Amniotic stem cell (primary cell): ENCODE measurements at places on chromosomes 13 and 19.

DNA sequence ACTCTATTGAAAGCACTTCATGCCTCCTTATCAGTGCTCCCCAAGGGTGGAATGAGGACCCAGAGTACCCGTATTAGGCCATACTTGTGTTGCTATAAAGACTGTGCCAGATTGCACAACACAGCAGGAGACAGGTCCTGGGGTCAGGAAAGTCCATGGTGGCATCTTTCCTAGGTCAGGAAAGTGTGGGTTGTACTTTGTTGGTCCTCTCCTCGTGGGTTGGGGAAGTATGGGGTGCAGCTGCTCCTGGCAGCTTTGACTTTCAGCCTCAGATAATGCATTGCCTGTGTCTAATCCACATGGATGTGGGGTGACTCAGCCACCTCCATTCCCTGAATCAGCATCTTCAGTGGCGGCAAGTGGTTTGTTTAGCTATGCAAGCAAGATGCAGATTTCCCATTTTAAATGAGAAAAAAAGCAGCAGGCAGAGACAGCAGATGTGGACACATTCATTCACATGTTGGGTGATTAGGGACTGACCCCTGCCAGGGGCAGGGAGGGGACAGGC is 8.4 kb upstream of the CYP2B6 start:
- DNase-seq, result no peak

DNA sequence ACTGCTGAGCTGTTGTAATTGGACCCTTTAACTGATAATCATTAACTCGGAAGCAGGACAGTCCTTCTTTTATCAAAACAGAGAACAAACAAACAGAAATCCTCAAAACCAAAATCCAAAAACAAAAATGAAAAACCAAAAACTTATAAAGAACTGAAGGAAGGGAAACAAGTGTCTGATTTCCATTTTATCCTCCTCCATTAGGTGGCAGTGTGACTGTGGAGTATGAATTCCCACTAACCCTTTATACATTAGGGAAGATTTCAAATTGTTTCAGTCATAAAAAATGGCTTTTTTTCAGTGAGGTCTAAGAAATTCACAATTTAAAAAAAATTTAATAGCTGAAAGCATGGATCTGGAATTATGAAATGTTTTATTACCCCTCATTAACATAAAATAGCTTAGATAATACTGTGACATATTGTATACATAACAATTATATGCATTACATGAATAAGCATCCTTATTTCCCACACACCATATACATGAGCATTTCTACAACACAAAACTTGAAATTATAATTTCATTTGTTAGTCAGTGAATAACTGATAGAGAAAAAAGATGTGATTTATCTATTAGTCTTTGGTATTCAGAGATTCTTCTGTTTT is 1074.3 kb upstream of the PCDH9 start:
- DNase-seq, result no peak

GRCh38 chr13:110542169-110542796 is 19.2 kb downstream of the RAB20 start:
- DNase-seq, result no peak

DNA sequence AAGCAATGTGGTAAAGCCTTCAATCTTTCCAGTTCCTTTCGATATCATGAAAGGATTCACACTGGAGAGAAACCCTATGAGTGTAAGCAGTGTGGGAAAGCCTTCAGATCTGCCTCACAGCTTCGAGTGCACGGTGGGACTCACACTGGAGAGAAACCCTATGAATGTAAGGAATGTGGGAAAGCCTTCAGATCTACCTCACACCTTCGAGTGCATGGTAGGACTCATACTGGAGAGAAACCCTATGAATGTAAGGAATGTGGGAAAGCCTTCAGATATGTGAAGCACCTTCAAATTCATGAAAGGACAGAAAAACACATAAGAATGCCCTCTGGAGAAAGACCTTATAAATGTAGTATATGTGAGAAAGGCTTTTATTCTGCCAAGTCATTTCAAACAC is 15.6 kb upstream of the ZNF763 start:
- no peak for DNase-seq

GRCh38 chr19:32373585-32374295 is 28.3 kb downstream of the ZNF507 start:
- DNase-seq, result peak; percentile 96

DNA sequence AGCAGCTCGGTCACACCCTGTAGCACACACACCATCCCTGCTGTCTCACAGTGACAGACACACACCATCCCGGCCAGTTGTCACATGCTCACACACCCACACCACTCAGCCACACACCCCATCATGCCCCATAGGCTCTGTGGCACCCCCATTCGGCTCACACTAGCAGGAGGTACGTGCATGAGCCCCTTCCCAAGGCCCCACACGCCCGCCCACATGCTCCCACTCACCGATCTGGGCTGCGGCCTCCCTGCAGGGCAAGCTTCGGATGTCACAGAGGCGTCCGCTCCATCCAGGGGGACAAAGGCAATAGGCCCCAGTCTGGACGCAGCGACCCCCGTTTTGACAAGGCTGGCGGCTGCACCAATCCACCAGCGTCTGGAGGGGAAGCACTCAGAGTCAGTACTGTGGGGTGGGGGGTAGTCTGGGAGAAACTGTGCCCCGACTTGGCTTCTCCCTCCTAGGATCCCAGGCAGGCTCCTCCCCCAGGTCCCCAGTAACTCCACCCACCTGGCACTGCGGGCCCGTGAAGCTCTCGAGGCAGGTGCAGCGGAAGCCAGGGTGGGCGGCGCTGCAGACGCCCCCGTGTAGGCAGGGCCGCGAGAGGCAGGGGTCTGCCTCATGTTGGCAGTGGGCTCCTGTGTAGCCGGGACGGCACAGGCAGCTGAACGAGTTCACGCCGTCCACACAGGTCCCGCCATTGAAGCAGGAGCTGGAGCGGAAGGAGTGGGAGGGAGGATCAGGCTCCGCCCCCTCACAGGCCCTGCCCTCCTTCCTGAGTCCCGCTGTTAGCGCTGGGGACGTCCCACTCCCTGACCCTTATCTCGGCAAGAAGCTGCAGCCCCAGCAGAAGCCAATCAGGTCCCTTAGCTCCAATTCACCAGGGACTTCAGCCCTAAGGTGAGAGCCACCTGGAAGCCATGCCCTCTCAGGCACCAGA is 20.1 kb downstream of the NOTCH3 start:
- DNase-seq, result no peak

GRCh38 chr13:49536144-49536873 is 40.6 kb downstream of the PHF11 start:
- DNase-seq, result no peak

- no peak for DNase-seq
Observed at GRCh38 chr19:13732337-13732736, 32.0 kb upstream of the MRI1 start.

DNA sequence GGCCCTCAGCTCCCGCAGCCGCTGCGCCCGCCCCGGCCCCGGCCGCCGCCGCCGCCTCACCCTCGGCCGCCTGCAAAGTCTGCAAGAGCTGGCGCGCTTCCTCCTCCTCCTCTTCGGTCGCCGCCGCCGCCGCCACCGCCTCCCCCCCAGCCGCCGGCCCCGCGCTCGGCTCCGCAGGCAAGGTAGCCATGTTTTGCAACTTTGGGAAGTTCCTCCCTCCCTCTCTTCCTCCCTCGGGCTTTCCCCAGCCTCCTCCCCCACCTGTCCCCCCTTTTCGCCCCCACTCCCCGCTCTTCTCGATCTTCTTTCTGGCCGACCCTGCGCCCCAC is 433 bp downstream of the SIX5 start:
- DNase-seq, result peak; percentile 26

GRCh38 chr13:97569841-97570240 is 135.9 kb downstream of the RAP2A start:
- DNase-seq, result no peak
